ENCODE measurements at places on chromosomes 3 and 15. TPM values are rescaled to one million over a fixed set of nuclear protein-coding genes. Genes with fewer than 3 reads are reported as not detected.

CHRNB4 gene
- polyA plus RNA-seq, result 0.29 TPM

ITIH1 gene
- polyA plus RNA-seq, result 6.0 TPM

GRCh38 chr15:88487178-88487795 is 19.8 kb downstream of the MRPS11 start:
- no peak for DNase-seq

DNA sequence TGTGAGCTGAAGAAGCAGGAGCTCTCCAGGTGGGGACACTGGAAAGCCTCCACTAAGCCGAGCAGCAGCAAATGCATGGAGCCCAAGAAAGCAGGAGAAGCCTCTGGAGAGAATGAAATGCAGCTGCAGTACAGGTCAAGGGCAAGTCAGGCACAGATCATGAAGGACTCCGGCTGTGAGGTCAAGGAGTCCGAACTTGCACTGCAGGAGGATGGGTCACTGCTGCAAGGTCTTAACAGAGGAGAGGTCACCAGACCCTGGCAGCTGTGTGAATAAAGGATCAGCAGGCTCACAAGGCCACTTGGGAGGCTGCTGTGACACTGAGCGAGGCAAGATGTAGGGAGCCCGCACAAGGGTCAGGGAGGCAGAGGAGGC is 24.7 kb upstream of the SLC41A3 start:
- no peak for DNase-seq

DNA sequence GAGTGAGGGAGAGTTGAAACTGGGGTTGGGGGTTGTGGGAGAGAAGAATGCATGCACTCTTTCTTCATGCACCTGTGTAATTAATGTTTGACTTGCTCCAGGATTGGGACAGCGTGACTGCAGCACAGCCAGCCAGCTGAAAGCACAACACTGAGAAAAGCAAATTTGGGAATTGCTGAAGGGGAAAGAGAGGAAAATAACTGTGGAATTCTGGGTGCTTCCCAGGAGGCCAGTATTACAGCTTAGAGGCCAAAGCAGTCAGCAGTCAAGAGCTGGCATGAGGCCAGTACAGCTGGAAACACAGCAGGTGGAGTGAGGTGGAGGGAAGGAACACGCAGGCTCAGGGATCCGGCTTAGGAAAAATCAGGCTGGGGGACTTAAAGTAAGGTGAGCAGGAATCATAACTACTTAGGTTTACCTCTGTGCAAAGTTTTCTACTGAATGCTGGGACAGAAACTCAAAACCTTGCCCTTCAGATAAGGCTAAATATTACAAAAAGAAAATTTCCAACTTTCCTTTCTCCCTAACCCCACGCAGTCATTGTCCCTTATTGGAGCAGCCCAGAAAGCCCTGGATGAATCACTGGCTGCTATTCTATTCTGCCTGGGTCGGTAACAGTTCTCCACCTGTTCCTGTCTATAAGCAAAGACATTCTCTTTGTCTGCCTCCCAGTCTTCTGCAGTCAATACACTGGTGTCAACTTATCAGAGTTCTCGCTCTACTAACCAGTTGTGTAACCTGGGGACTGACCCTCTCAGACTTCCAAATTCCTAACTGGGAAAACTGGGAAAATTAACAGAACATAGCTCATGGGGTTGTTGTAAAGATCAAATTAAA is 167.2 kb downstream of the MAGI1 start:
- peak; percentile 31 for DNase-seq
